ENCODE measurements at places on chromosomes 2 and 18.
A peak's percentile ranks its signal among the peaks of the same experiment; 100 is the strongest.

GRCh38 chr2:67993329-67993728, 69.5 kb downstream of the C1D start:
- no peak for DNase-seq

DNA sequence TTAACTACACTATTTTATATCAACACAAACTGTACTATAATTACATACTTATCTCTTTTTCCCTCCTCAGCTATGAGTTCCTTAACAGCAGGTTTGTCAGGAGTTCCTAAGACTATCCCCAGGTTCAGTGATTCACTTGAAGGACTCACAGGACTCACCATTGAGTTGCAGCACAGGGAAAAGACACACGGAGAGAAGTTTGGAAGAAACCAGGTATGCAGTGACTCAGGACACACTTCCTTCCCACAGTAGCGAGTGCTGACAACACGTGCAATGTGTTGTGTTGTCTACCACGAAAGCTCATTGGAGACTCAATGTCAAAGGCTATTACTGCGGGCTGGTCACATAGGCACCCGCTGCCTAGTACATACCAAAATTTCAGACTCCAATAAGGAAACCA, 32.0 kb downstream of the MGAT4A start:
- peak; percentile 24 for DNase-seq

DNA sequence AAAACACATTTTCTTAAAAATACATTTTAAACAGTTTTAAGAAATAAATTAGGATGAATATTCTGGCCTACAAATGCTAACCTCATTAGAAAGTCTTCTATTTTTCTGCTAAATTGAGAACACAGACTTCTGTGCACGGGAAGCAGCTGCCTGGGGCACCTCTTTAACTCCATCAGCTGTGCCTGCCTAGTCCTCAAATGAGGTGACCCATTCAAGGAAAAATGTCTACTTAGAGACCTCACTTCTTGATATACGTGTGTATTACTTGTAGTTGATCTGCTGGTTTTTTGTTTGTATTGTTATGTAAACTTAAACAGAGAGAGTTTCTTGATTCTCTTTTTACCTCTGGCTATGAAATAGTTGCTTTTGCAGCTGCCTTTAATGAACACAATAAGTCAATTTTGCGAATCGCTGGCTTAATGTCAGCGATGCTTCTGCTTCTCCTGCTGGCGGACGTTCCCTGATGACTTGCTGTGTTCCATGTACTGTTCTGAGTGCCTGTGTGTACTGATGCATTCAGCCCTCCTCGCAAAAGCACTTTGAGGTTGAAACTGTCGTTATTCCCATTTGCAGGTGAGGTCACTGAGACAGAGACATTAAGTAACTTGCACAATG, 88.7 kb upstream of the TXNDC2 start:
- DNase-seq = no peak

DNA sequence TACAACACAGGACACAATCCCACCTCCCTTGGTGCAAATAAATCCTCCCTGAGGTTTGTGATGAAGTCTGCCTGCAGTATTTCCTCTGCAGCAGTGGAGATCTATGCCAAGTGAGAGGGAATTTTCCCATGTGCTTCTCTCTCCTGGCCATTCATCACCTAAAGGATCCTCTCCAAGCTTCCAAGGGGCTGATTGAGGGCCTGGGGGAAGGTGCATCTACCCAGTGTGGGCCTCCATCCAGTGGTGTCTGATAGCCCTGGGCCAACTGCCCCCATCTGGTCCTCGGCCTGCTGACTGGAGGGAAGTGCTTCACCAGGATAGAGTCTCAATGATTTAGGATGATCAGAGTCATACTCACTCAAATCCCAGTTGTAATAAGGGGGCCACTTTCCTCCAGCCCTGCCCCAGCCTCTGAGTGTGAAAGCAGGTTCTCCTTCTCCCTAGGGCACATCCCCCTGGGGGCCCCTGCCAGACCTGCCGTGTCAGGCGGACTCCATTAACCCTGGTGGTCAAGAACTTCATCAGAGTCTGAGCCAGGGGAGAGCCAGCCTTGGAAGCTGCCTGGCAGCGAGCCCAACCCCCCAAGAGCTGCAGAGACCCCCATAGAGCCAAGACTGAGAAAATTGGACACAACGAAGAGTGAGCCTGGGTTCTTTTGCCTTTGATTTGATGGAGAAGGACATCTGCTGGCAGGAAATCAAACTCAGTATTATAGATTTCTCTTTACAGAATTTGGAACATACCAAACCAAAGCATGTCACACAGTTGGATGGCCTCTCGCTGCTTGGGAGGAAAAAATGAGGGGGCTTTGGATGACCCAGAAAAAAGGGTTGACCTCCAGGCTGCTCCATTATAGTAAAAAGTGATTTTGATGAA, 509.6 kb downstream of the CMPK2 start:
- no peak for DNase-seq

- peak; percentile 30 for DNase-seq
Observed at GRCh38 chr2:152200565-152201465, 25.3 kb upstream of the STAM2 start.

DNA sequence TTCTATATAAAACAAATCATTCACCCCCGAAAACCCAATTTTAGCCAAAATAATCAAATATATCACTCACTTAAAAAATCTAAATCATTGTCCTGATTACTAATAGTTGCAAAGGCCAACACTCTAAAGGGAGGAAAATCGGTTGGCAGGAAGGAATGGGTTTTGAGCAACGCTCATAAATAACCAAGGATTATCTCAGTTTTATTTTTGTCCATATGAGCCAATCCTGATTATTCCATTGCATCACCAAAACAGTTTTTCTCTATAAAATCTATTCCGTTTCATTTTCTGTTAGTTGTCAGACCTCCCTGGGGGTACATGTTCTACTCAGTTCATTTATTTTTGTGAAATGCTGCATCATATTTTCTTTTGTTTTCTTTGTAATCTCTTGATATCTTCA, 174.1 kb downstream of the LRATD1 start:
- no peak for DNase-seq

DNA sequence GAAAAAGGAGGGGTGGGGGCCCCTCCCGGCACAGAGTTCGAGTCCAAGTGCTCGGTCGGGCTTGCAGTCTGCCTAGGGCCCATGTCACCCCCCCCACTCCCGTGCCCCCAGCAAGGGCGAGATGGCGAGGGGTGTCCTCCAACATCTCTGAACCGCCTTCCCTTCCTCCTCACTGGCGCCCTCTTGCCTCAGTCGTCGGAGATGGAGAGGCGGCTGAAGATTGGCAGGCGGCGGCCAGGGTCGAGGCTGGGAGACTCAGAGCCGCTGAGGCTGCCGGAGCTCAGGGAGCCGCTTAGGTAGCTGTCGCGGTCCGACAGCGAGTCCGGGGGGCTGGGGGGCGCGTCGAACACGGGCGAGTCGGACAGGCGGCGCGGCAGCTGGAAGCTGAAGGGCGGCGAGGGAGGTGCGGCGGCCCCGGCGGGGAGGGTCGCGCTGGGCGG, 2.3 kb downstream of the ZFP36L2 start:
- no peak for DNase-seq

- no peak for DNase-seq
Observed at GRCh38 chr2:178998539-178998938, 51.4 kb downstream of the CCDC141 start.

- no peak for DNase-seq
Observed at GRCh38 chr2:208066016-208066415, 40.7 kb upstream of the PLEKHM3 start.

GRCh38 chr18:71374294-71375000, 1085.6 kb downstream of the SOCS6 start:
- DNase-seq = no peak

DNA sequence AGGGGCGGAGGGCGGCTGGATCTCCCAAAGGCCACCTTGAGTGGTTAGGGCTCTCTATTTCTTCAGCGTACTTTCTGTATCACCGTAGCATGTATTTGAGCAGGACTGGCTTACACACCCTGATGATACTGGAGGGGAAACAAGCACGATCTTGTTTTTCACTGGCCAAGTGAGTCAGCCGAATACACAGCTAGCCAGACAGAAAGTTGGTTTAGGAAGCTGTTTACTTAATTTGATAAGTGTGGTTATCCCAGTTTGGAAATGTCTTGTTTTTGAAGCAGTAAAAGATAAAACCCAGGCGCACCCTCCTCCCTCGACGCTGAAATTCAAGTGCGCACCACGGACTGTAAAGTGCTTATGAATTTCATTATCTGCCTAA, 582 bp downstream of the RIOK3 start:
- peak; percentile 14 for DNase-seq

DNA sequence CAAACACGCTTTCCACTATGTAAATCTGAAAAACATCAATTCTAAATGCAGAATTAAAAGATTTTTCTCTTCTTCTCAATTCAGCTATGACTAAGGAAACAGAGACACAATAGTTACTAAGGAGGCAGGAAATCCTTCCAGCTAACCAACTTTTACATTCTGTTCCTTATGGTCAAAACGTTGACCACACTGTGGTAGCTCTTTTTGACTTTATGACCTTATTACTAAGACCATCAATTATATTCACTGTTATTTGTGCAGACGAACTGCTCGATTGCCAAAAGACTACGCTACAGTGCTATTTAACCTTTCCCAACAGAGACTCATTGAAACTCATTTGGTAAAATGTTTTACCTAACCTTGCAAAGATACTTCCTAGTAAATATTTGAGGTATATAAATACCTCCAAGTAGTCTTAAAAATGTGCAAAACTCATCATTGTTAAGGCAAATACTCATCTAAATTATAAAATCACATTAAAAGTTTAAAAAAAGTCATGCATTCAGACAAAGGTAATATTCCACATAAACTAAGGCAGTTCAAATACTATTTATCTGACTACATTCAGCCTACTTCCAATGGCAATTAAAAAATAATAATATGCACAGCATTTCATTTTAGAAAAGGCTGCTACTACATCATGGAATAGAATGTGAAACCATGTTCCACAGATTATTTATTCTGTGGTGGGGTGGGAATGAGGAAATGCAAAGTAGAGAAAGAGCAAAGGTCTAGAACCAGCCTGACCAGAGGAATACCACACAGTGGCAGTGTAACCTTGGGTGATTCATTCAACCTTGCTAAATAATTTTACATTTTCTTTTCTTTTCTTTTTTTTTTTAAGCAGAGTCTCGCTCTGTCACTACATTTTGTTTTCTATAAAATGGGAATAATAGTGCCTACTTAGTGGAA, 139.9 kb downstream of the THADA start:
- DNase-seq = peak; percentile 81

GRCh38 chr2:210112871-210113270, 58.3 kb downstream of the KANSL1L start:
- DNase-seq = no peak

- no peak for DNase-seq
Observed at GRCh38 chr2:30710016-30710415, 97.2 kb downstream of the CAPN13 start.

DNA sequence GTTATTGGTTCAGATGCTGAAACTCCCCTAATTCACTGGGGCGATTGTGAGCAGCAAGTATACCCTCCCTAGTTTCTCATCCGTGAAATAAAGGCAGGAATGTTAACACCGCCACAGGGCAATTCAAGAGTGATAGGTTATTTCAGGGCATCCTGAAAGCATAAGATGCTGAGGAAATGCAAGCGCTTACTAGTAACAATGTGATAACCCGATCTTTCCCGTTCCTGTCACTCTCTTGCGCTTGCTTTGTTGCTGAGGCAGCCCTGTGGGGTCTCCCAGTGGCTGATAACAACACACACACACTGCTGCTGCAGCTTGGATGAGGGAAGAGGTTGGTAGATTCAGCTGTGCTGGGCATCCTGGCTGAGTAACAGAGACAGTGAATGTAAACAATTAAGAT, 259.3 kb downstream of the AGPS start:
- DNase-seq = peak; percentile 60

GRCh38 chr2:105849431-105850179, 104.9 kb downstream of the NCK2 start:
- no peak for DNase-seq

- DNase-seq = no peak
Observed at GRCh38 chr2:210663631-210664089, 107.3 kb downstream of the CPS1 start.

- no peak for DNase-seq
Observed at GRCh38 chr18:57008001-57008686, 138.7 kb upstream of the BOD1L2 start.

- no peak for DNase-seq
Observed at GRCh38 chr2:203787979-203788378, 79.6 kb upstream of the CTLA4 start.

- no peak for DNase-seq
Observed at GRCh38 chr2:128818704-128819491, 500.2 kb upstream of the HS6ST1 start.

GRCh38 chr18:10417664-10418063, 36.8 kb upstream of the APCDD1 start:
- no peak for DNase-seq

DNA sequence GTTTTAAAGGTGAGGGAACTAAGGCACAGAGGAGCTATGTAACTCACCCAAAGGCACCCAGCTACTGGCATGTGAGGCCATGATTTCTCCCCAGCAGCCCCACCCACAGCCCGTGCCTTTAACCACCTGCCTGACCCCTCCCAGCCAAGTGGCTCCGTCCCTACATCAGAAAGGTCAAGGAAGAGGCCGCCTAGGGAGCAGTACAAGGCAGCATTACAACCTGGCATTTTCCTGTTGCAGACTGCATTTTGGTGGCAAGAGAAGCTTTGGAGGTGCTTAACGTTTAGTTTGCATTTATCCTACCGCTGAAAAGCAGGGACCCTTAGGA, 17.5 kb downstream of the STEAP3 start:
- DNase-seq = no peak

GRCh38 chr2:68157002-68157401, 686 bp upstream of the PNO1 start:
- DNase-seq = peak; percentile 2

GRCh38 chr2:68734688-68735525, at the start of gene ARHGAP25:
Gene ARHGAP25, plus strand, starts transcription at chr2:68734811. Its CDS starts 389 bp downstream, at chr2:68735200.
- no peak for DNase-seq

- DNase-seq = no peak
Observed at GRCh38 chr18:60812921-60813320, 440.3 kb upstream of the MC4R start.

GRCh38 chr18:13165636-13166423, 52.7 kb upstream of the LDLRAD4 start:
- no peak for DNase-seq

DNA sequence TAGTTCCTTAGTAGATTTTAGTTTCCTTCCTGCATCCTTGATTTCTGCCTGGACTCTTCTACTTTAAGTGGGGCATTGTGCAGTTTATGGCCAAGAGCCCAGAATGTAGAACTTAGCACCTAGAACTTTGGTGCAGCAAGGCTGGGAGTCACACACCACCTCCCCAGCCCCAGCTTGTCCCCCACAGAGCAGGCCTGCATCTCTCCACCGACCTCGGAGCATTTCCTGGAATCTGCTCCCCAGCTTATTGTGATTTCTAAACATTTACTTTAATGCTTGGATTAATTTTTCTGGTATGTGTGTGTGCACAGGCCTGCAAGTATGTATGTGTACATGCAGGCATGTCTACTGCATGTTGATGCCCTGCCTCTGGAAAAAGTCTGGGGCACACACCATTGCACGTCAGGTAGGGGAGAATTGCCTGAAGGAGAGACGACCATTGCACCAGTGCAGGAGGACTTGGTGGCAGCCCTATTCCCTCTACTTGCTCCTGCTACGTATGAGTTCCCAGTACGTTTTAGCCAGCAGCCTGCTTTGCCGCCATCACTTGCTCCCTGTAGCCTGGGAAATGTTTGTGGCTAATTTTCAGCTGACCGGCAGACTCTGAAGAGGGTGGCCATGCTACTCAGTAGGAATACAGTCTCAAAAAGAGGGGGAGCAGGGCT, 419.9 kb upstream of the HS6ST1 start:
- DNase-seq = no peak
